Breast epithelium (tissue), 4 donors: ENCODE measurements at places on chromosomes 7 and 10. TPM values are rescaled to one million over a fixed set of nuclear protein-coding genes. Genes with fewer than 3 reads are reported as not detected.

NKX1-2 gene
- 0.33 TPM for total RNA-seq

COL1A2 gene
- total RNA-seq, result 113 TPM

HOXA1 gene
- total RNA-seq, result 0.44 TPM

PPP1R3A gene
- total RNA-seq, result not detected

ZPBP gene
- total RNA-seq, result not detected

- no peak for DNase-seq
These were observed 93.5 kb downstream of the KLF6 start for GRCh38 chr10:3691482-3691881.

GRCh38 chr7:26726051-26726450 lies 138.3 kb downstream of the SKAP2 start:
- DNase-seq, result no peak

DNA sequence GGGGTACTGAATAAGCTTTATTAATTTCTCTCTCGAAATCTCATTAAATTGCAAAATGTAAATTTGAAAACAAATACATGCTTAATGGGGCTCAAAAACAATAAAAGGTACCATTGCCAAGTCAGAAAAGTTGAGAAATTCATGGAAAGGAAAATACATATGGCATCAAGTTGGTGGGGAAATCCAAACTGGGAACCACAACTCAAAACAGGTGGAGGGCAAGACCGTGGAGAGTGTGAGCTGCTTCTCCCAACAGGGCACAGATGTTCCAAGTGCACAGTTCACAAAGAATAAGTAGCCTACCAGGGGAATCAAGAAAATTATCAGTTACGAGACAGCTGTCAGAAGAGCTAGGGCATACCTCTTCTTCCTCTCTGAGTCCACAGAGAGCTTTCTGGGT lies 26.6 kb downstream of the MKX start:
- DNase-seq, result no peak

DNA sequence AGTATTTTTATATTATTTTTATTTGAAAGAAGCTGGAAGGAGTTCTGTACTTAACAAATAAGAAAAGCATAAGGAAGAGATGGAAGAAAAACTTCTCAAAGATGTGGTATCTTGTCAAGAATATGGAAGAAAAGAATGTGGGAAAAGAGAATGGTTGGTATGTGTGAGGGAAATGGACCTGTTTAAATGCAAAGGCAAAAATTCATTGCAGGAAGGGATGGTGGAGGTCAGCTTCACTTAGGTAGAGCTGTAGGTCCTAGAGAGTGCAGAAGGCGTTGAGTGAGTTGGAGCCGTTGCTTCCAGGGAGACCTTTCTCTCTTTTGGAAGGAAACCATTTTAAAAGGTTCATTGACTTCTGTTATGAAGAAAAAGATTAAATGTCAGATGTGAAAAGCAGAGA lies 107.3 kb downstream of the EXOC4 start:
- DNase-seq, result no peak

DNA sequence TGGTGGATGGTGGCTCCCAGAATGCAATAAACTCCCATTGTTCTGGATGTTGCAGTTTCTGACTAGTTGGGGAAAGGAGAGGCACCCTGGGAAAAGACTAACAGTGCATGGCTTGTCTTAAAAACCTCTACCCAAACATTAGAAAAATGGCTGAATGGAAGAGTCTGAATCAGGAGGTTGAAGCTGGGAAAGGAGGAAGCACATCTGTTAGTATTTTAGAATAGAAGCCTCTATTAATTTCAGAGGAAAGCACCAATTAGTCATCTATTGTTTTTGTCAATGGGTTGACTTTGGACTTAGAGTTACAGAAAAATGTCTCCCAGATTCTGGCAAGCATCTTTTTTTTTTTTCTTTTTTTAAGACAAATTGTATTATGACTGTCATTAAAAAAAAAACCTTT lies 56.1 kb upstream of the ELMO1 start:
- DNase-seq, result no peak

DNA sequence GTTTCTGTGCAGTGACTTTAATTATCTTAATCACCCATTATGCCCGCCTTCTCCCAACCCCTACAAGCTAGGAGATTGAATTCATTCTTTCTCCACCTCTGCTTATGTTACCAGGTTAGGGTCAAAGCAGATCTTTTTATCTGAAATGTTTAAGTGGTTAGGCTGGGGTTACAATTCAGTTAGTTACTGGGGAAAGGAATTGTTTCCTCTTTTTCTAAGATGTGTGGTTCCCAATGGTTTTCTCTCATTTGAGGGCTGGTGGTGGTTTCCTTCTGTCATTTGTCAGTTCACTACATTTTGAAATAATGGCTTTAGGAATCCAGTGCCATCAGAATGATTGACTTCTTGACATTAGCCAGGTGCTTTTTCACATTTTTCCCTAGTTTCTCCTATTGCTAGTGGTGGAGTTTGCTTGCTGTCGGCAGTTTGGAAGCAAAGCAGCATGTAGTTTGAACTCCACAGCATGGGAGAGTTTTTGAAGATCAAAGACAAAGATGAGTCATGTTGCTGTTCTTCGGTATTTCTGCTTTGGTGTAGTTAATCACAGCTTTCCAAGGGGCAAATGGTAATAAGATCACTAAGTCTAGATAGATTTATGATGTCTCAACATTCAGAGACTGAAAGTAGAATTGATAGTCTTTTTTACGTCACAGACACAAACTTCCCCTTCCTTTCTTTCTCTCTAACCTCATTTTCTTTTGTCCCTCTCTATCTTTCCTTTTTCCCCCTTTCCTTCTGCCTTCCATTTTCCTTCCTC lies 168.2 kb downstream of the SND1 start:
- no peak for DNase-seq

GRCh38 chr7:47327698-47328391 lies 254.1 kb downstream of the TNS3 start:
- peak; percentile 82 for DNase-seq

- no peak for DNase-seq
These were observed 80.5 kb downstream of the ABI1 start for GRCh38 chr10:26780106-26780792.

DNA sequence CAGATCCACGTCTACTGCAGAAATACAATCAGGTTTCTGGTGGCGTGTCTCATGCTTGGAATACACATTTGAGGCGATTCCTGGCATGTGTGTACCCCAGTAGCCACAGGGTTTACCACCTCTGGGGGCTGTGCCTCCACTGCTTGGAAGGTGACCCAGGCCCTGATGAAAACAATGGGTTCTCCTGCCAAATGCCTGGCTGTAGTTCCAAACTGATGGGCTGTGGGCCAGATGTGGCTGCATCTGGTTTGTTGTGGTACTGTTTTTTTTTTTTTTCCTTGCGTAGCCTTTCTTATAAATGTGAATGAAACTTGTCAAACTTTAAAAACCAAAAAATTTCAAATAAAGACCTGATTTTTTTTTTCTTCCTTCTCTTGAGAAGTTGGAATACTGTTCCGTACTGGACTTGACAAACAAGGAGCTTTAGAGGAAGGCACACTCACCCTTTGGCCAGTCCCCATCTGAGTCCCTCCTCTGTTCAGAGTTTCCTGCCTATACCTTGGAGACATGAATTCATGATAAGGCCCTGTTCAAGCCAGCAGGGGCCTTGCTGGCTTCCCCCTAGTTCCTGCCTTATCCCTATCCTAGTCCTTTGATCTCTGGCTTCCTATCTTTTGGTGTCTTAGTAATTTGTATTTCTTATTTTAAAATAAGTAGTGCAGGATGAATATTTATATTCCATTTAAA lies 217.1 kb downstream of the PHTF2 start:
- DNase-seq, result no peak

- no peak for DNase-seq
These were observed 74.6 kb upstream of the GRID1 start for GRCh38 chr10:86440874-86441843.

DNA sequence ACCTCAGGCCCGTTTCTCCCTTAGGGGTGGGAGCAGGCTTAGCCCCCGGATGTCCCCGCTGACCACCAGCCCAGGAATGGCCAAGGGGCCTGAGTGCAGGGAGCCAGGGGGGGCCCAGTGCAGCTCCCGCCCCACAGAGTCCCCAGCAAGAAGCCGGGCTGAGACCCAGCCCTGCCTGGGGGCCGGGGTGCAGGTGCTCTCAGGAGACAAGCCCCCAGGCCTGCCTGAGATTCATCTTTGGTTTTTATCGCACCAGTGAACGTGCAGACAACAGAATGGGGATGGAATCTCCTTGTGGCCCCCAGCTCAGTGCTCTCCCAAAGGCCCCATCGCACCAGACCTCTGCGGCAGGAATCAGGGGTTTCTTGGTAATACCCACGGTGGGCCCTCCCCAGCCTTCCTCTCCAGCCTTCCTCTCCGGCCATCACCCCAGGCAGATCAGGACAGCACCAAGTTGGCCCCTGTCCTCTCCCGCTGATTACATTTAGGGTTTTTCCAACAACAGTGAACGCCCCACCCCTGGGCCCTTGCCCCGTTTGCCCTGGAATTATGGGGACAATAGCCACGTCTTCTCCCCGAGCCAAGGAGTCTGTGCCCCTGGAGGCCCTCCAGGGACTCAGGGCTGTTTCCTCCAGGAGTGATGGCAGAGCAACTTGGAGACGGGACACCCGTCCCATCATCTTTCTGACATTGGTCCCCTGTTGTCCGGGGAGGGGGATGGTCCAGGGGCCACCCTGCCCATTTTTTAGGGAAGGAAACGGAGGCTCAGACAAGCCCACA lies 22.4 kb downstream of the ADAP1 start:
- DNase-seq, result no peak

DNA sequence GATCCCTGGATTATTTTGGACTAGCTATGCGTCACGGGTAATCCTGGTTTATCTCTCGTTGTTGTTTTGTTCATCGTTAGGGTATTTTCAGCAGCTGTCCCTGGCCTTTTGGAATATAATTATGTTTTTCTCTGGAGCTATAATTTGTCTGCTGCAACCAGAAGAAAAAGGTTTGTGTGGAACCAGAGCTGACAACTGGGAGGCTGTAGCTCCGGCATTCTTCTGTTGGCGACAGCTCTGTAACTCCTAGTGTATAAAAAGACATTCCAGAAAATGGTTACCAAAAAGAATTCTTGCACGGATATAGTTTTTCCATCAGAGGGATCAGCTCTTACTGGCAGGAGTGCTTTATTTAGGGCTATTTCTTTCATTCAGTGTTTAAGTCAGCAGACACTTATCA lies 130.9 kb upstream of the PRR15 start:
- no peak for DNase-seq

DNA sequence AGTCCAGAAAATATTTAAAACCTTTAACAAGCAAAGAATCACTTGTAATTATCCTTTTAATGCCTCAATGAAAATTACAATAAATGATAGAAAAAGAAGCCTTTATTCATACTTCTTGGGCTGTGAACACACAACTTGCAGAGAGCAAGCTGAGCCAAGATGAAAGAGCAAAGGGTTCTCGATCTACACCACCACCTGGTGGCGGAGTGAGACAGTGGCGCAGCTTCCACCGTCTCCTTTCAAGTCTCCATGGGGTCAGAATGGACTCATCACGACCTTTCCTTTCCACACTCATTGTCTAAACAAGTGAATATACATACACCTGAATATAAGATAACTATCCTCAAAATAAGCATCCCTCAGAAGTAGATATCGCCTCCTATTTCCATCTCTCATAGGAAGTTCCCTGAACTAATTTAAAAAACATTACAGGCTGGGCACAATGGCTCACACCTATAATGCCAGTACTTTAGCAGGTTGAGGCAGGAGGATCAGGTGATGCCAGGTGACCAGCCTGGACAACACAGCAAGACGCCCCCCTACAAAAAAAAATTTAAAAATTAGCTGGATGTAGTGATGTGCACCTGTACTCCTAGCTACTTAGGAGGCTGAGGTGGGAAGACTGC lies 40.7 kb downstream of the ATE1 start:
- DNase-seq, result no peak
